ENCODE measurements at places on chromosomes 3 and 15.

- peak; percentile 68 for DNase-seq
Observed at GRCh38 chr3:52240059-52240885, 1.3 kb upstream of the TWF2 start.

DNA sequence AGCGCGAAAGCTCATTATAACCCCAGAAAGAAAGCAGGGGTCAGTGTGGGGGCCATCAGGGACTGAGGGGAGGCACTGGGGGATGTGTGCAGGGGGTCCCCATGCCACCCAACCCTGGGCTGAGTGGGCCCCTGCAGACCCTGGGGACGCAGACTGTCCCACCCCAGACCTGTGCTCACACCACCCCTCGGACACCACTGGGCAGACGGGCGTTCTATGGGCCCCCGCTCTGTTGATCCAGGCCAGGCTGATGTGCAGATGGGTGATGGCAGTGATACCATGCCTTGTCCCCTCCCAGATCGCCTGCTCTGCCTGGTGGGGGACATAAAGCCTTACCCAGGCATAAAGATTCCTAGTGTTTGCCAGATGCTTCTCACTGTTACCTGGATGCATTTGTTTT is 259.7 kb upstream of the TLE3 start:
- no peak for DNase-seq

DNA sequence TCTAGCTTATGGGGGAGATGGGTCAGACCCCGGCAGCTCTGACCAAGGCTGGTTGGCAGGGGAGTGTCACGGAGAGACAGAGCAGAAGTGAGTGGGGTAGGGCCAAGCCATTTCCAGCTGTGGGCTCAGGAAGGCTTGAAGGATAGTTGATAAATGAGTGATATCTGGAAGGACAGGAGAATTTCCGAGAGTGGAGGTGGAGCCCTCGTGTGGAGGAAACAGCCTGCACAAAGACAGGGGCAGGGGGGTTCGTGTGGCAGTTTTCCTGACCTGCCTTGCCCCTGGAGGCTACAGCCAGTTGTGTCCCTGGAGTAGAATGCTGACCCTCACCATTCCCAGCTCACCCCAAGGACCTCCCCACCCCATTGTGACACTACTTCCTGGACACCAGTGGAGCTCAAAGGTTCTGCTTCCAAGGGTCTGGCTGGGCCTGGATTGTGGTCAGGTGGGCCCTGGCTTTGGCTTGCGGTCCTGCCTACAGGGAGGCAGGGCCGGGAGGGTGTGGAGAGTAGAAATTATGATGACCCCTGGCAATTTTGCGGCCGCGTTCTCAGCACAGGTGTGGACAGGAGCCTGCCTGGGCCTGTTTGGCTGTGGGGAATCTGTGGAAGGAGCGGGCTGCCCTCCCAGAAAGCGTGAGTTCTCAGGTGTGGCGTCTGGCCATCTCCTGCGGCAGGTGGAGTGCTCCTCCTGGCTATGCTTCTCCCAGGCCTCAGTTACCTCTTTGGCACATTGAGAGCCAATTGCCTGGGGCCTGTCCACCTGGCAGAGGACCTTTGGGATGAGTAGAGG is at the start of gene SLC22A14:
SLC22A14 (plus strand) TSS at position 400 of the 792 bp plus-strand sequence. CDS start 23,733 bp downstream, outside the sequence.
- DNase-seq: no peak

- no peak for DNase-seq
Observed at GRCh38 chr3:113250566-113250965, 39.2 kb downstream of the BOC start.

- DNase-seq: no peak
Observed at GRCh38 chr3:108235290-108235689, 13.1 kb upstream of the IFT57 start.

- DNase-seq: no peak
Observed at GRCh38 chr15:100152463-100152862, 189.3 kb downstream of the ADAMTS17 start.

DNA sequence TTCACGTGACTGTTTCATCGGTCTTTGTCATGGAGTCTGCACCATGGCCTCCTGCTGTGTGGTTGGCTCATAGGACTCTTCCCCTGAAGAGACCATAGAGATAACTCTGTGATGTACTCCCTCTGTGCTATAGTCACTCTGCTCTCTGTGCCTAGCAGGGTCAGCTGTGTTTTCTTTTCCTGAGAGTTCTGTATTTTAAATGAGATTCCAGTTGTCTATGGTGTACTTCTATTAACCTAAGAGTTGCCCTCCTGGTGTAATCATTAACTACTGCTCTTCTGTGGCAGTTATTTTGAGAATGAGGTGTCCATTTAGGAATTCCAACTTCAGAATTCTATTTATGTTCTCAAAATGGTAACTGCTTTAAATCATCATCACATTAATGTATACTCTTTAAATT is 114.5 kb upstream of the ARPP21 start:
- DNase-seq: no peak
